ENCODE measurements at places on chromosomes 12 and 14.

DNA sequence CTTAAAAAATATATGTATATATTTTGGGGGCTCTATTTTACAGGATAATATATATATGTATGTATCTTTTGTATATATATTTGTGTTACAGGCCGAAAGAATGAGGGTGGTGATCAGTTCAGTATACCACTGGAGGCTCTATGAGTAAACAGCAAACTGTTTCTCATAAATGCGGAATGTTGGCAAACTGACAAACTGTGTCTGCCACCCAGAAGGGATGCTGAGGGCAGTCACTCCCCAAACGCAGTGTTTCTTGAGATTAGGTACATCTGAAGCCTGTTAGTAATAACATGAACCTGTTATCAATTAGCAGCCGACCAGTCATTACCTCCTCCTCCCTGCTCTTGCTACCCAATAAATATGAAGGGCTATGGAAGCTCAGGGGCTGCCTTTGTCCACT, 20.8 kb downstream of the TNFAIP2 start:
- DNase-seq: peak; percentile 74

GRCh38 chr14:51401272-51401671, 161.2 kb downstream of the TMX1 start:
- DNase-seq: peak; percentile 10

- no peak for DNase-seq
Measured at GRCh38 chr12:43730283-43730682, 28.3 kb downstream of the PUS7L start.

DNA sequence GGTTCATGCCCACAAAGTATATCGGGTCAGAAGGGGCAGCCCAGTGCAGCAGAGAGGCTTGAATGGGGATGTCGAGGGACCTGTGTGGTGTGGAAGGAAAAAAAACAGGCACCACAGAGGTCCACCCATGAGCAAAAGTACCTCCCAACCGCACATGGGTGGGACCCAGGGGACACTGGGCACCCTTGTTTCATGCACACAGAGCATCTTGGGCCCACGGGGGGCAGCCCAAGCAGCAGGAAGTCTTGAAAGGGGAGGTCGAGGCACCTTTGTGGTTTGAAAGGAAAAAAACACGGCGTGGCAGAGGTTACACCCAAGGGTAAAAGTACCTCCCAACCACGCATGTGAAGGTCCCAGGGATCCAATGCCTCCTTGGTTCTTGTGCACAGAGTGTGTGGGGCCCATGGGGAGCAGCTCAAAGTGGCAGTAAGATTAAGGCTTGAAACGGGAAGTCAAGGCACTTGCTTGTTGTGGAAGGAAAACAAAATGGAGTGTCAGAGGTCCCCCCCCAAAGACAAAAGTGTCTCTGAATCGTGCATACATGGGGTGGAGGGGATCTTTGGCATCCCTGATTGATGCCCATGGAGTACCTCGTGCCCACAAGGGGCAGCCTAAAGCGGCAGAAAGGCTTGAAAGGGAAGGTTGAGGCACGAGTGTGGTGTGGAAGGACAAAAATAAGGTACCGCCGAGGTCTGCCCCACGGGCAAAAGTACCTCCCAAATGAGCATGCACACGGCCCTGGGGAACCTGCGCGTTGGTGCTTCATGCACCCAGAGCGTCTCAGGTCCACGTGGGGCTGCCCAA, 575.5 kb downstream of the ALG10 start:
- no peak for DNase-seq

GRCh38 chr12:21815306-21816062, 41.0 kb upstream of the KCNJ8 start:
- no peak for DNase-seq

DNA sequence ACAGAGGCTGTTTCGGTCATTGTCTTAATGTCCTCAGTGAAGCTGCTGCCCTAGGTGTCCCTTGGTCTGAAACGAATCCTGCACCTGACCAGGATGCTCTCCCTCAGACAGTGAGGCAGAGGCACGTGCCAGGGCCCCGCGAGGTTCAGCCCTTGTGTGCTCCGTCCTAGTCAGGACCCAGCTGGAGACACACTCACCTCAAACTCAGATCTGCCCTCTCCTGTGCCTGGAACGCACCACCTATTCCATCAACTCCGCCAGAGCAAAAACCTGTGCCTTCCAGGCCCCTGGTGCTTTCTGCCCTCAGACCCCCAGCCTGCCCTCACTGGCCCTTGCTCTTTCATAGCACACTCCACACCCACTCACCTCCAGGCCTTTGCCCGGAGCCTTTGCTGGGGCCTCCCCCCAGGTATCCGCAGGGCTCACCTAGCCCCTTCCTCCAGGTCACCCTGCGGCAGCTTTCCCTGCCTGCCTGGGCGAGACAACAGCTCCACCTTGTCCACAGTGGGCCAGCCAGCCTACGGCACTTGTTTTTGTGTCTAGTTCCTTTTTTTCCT, 150.6 kb downstream of the BCL11B start:
- no peak for DNase-seq

DNA sequence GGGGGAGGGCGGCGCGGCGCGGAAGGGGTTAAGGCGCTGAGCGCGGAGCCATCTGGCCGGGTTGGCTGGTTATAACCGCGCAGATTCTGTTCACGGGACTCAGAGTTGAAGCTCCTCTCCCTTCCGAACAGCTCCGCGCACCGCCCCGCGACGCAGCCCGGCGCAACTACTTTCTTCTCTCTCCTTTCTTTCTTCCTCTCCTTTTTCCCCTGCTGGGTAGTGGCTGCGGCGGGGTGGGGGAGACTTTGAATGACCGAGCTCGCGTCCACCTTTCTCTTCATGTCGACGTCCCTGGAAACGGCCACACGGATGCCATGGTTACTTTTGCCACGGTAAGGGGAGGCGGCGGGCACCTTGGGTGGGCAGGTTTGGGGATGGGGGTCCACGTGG, at the start of gene NTF3:
NTF3 (plus strand) TSS at position 98 of the 390 bp plus-strand sequence; CDS start at position 315, 217 bp downstream.
- no peak for DNase-seq

DNA sequence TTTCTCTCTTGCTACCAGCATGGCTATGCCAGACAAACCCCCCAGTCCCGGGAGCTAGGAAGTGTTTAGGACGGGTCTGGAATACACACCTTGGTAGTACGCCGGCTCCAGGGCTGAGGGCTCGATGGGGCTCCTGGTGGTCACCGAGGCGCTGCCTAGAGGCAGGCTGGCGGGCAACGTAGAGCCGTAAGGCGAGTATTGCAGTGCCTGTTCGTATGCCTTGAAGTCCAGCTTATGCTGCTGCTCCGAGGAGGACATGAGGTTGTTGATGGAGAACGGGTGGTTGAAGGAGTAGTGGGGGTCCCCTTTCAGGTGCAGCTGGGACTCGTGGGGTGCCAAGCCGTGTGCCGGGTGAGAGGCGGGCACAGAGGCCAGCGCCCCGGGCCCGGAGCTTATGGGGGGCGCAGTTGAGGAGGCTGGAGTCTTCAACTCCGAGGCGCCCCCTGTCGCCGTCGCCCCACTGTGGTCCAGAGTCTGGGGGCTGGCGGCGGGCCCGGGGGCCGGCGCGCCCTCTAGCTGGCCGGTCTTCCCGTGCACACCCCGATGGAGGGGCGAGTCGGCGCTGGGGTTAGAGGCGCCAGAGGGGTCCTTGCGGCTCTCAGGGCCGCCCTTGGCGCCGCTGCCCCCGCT, 3.6 kb downstream of the FOXA1 start:
- DNase-seq: no peak

DNA sequence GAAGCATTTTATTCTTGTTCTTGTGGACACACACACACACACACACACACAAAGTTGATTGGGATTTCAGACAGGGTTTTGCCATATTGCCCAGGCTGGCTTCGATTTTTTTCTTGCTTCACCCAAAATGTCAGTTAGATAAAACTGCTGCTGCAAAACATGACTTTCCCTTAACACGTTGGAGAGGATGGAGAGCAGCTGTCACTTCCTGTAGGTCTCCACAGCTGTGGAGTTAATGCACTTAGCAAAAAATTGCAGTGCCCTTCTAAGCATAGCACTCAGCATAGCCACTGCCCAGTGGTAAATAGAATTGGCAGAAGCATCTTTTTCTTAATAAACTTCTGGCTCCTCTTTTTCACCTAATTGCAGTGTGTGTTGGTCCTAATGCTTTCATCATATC, 54.5 kb downstream of the PDZRN4 start:
- no peak for DNase-seq

DNA sequence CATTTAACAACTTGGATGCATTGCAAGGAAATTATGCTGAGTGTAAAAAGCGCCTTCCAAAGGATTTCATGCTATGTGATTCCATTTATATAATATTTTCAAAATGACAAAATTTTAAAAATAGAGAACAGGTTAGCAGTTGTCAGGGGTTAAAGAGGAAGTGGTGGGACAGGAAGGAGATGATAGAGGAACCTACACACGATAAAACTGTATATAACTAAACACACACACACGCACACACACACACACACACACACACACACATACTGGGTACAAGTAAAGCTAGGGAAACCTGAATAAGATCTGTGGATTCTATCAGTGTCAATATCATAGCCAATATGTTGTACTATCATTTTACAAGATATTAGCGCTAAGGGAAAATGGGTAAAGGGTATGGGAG, 17.2 kb downstream of the TTC9 start:
- DNase-seq: no peak

GRCh38 chr12:6345319-6346091, 3.6 kb upstream of the TNFRSF1A start:
- DNase-seq: peak; percentile 95

DNA sequence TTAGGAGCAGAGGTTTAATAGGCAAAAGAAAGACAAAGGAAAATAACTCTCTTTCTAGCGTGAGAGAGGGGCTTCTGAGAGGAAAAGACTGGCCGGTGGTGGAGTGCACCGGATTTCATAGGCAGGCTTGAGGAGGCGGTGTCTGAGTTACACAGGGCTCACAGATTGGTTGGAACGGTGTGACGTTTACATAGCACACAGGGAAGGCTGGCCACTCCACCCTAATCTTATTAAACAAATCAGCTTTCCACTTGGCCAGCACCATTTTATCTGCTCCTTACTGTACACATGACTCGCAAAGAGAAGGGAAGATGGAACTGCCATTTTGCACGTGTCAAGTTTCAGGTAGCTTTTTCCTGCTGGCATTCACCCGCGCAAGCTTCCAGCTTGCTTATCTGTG, 587.7 kb downstream of the RPL10L start:
- peak; percentile 8 for DNase-seq

DNA sequence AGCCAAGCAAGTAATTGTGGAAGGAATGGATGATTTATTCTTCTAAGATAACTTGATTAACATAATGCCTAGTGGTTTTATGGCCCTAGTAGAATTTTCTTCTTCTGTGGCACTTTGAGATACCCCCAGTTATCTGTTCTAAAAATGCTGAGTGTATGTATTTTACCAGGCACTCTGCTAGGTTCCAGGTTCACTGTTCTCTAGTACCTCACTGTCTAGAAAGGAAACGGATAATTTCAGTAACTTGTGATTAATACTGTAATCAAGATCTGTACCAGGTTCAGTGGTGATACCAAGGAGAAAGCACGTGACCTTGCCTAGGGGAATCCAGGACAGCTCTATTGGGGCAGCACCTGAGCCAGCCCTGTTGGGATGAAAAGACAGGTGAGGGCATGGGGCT, 8.0 kb downstream of the ANO6 start:
- DNase-seq: no peak

- peak; percentile 97 for DNase-seq
Measured at GRCh38 chr14:77303417-77304156, 17.1 kb downstream of the POMT2 start.

GRCh38 chr12:127650626-127651025, 616.3 kb upstream of the TMEM132C start:
- DNase-seq: no peak

GRCh38 chr14:26913786-26914185, 316.0 kb upstream of the NOVA1 start:
- DNase-seq: no peak

- peak; percentile 63 for DNase-seq
Measured at GRCh38 chr14:89915114-89915878, 39.2 kb downstream of the EFCAB11 start.

- no peak for DNase-seq
Measured at GRCh38 chr12:110699591-110700445, 10.9 kb upstream of the HVCN1 start.

GRCh38 chr14:65424531-65424930, 12.0 kb downstream of the FUT8 start:
- DNase-seq: peak; percentile 72

GRCh38 chr12:124392271-124392666, 97.4 kb downstream of the RFLNA start:
- DNase-seq: peak; percentile 72

GRCh38 chr14:56390859-56391258, 188.7 kb upstream of the TMEM260 start:
- peak; percentile 5 for DNase-seq

GRCh38 chr12:62670986-62671720, 204.5 kb downstream of the MON2 start:
- DNase-seq: no peak

DNA sequence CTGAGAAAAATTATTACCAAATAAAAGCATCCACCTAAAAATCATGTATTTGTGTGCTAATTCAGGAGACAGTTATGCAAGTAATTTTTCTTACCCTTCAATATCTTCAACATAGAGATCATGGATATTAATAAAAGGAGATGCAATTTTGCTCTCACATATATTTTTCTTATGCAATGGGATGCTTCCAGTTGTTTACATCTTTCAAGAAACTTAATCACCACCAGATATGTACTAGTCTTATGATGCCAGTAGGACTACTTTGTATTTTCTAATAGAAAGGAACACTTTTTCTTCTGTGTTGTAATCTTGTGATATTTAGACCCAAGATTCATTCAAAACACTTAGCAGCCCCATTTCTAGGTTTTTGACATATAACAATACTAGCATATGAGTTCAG, 107.6 kb downstream of the NAV3 start:
- no peak for DNase-seq

DNA sequence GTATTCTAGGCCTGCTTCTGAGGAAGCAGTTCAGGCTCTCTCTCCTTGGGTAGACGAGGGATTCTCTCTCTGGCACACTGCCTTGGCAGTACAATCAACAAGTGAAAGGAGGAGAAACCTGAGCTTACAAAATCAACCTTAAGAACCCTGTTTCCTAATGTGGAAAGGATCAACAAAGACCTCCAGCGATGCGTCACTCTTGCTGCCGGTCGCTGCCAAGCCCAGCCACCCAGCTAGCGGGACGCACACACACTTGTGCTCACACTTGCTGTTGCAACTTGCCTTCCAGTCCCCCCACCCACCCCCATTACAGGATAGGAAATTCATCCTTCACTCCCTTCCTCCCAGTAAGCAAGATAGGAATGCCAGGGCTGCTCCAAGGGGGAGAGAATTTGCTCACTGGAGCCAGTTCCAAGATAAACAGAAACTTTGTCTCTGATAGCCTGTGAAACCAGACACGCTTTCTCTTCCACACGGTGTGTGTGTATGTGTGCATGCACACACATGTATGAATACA, 144.3 kb downstream of the BCL11B start:
- DNase-seq: peak; percentile 48

- peak; percentile 12 for DNase-seq
Measured at GRCh38 chr12:98227162-98227561, 288.2 kb upstream of the TMPO start.

- no peak for DNase-seq
Measured at GRCh38 chr14:41839661-41840060, 233.0 kb downstream of the LRFN5 start.

GRCh38 chr14:88987516-88987915, 163.1 kb downstream of the TTC8 start:
- peak; percentile 78 for DNase-seq

- DNase-seq: peak; percentile 51
Measured at GRCh38 chr14:95233702-95234241, 76.4 kb upstream of the DICER1 start.

Measured in kidney tubule cell (primary cell).